Stimulated activated CD8-positive, alpha-beta memory T cell treated with anti-CD3 and anti-CD28 coated beads, Interleukin-4, amount 100 ng/mL, for 48 hours (primary cell): ENCODE measurements at places on chromosomes 5 and 9.

DNA sequence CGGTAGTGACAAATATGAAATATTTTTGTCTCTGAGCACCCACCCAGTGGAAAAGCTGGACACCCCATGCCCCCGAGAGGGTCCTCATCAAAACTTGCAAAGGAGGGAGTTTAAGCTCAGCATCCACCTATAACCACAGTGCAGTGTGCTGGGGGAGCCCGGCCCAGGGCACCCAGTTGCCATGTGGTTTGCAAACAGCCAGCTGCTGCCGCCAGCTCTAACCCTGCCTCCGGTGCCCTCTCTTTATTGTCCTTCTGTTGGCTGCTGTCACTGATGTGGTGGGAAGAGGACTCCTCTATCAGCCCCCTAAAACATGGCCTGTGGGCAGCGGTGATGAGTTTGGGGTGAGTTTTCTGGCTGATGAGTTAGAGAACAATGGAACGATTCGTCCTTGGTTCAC, 160.9 kb upstream of the MVB12B start:
- no peak for DNase-seq

GRCh38 chr9:97600531-97601227, 32.5 kb downstream of the TSTD2 start:
- no peak for DNase-seq

DNA sequence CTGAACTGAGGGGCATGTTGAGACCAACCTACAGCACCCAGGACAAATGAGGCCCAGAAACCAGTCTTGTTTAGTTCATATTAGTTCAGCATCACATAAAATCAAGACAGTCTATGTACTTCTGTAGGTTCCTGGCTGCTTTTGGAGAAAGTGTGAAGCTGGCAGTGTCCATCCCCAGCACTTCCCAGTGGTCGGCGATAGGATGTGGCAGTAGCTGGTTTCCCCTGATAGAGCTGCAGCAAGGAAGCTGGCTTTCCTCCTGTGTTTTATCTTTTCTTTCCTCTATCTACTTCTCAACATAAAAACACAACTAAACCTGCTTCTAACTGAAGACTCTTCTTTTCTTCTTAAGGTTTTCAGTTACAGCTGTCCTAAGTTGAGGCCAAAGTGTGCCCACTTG, 43.0 kb upstream of the SLC46A2 start:
- DNase-seq: no peak

DNA sequence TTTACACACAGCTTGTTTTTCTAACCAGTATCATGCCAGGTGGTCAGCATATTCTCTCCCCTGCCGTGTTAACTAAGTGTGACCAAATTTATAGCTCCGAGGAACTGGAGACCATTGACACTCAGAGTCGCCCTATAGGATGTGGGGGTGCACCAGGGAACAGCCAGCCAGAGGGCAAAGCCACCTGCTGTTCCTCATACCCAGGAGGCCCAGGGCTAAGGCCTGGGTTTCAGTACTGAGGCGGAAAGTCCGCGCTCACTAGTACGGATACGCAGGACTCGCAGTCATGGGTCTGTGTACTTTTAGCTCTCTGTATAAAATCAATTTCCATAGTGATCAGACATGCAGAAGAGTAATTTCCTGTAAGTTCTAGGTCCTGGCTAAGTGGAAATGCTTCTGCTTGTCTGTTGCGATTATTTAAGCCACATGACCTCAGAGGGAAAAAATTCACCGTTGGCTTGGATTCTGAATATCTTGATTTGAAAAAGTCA, 247.0 kb downstream of the AOPEP start:
- DNase-seq: no peak

DNA sequence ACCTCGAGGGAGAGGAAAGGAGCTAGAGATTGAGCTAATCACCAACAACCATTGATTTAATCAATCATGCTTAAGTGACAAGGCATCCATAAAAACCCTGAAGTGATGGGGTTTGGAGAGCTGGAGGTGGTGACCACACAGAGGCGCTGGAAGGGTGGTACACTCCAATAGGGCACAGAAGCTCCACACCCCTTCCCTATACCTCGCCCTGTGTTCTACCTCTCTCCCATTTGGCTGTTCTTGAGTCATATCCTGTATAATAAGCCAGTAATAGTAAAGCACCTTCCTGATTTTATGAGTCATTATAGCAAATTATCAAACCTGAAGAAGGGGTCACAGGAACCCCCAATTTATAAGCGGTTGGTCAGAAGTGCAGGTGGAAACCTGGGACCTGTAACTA, 18.3 kb downstream of the ACTL7B start:
- DNase-seq: no peak
